ENCODE measurements at places on chromosomes 16 and 17. TPM values are rescaled to one million over a fixed set of nuclear protein-coding genes. Genes with fewer than 3 reads are reported as not detected.

- H3K27me3 ChIP-seq = no peaks in the 10 kb centered on the region
- H3K4me3 ChIP-seq = no peak overlapping the region
- DNase-seq = no peak
- H3K4me1 ChIP-seq = peaks cover 7% of the 10 kb centered on the region
These were observed 711.2 kb downstream of the MAF start for GRCh38 chr16:78889346-78889745.

GRCh38 chr17:74214484-74215341, 1.3 kb downstream of the TTYH2 start:
- peak overlapping the region; percentile 26 for H3K27ac ChIP-seq
- no peak for DNase-seq
- H3K4me3 ChIP-seq = peak overlapping the region; percentile 85
- no peaks in the 10 kb centered on the region for H3K27me3 ChIP-seq

GRCh38 chr16:27046958-27047518, 19.7 kb upstream of the C16orf82 start:
- DNase-seq = no peak
- no peaks in the 10 kb centered on the region for H3K27me3 ChIP-seq
- H3K4me1 ChIP-seq = no peaks in the 10 kb centered on the region
- no peak overlapping the region for H3K27ac ChIP-seq

CNGB1 gene
- not detected for total RNA-seq
